ENCODE measurements at places on chromosomes 12 and 14.

- no peak for DNase-seq
Measured at GRCh38 chr12:114912811-114913210, 228.8 kb upstream of the TBX3 start.

GRCh38 chr12:111277570-111277969 lies 91.3 kb downstream of the PHETA1 start:
- DNase-seq, result no peak

- DNase-seq, result peak; percentile 57
Measured at GRCh38 chr14:95260537-95261361, 59.0 kb downstream of the CLMN start.

DNA sequence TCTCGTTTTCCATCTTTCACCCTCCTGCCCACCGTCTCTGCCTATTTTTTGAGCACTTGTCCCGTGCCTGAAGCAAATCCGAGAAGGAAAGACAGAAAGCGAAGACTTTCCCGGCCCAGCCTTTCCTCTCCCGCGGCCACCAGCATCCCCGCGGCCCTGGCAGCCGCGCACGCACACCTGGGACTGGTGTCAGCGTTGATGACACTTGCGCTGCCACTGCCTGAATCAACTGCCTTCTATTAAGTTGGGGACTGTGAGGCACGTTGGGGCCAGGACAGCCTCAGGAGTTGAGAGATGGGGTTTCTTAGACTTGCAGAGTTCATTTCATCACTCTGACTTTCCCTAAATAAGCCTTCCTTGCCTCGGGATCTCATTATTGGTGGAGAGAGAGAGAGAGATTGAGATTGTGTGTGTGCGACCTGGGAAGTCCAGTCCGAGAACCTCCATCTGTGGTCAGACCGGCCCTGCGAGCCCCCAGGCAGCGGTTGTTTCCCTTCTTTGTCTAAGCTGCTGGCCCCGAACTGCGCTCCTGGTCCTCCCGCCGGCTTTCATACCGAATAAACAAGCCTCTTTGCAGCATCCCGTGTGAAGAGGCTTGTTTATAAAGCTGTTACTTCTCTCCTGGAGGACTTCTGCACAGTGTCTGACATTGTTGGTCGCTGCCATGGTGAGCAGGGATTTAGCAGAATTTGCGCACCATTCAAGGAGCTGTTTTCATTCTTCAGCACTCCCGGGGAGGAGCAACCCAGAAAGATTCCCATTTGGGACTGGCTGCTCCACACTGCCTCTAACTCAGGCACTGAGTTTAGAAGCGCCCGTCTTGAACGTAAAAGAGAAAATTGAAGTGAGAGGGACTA lies 1.5 kb downstream of the PDZRN4 start:
- no peak for DNase-seq

GRCh38 chr14:51079489-51079888 lies 15.4 kb downstream of the TRIM9 start:
- peak; percentile 9 for DNase-seq

DNA sequence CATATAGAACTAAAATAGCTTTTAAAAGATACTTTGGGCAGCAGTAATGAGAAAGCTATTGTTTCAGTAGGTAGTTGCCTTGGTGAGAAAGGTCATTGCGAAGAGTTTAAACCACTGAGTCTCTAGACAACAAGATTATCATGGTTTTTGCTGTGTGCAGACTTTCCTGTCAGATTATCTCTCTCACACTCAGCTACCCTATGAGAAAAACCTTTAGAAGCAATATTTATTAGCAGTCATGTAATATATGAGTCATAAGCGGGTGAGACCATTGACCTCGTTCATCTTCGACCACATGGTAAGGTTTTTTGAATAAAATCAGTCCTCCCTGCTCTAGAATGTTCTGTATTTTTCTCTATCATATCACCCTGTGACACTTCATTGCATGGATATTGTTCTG lies 59.9 kb downstream of the GPR65 start:
- DNase-seq, result no peak

GRCh38 chr12:75990189-75990912 lies 41.2 kb downstream of the PHLDA1 start:
- DNase-seq, result no peak

DNA sequence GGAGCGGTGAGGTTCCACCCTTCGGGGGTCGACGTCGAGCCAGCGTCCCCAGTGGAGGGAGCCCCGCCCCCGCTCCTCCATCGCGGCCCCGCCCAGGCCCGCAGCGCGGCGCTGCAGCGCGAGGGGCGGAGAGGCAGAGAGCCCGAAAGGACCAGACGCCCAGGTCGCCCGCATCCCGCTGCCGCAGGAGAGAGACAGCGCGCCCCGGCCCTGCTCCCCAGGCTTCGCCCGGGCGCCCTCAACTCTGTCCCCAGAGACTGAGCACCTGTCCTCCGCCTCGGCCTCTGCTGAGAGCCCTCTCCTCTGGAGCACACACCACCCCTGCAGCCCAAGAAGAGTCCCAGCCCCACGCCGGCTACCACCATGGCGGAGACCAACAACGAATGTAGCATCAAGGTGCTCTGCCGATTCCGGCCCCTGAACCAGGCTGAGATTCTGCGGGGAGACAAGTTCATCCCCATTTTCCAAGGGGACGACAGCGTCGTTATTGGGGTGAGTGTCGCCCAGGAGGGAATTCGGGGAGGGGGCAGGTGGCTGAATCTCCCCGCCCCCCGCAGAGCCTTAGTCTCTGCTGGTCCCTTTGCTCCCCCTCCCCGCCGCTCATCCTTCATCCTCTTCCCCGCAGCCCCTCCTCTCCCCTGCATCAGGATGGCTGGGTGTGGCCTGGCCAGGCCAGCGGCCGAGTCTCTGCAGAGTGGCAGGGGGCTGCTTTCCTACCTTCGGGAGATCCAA lies at the start of gene KIF5A:
TSS of gene KIF5A (plus strand) at position 136 of the 732 bp plus-strand sequence. CDS start at position 364, 228 bp downstream.
- no peak for DNase-seq

- no peak for DNase-seq
Measured at GRCh38 chr12:7948589-7949260, 12.7 kb upstream of the SLC2A3 start.

- no peak for DNase-seq
Measured at GRCh38 chr12:78684419-78684818, 180.2 kb upstream of the SYT1 start.

DNA sequence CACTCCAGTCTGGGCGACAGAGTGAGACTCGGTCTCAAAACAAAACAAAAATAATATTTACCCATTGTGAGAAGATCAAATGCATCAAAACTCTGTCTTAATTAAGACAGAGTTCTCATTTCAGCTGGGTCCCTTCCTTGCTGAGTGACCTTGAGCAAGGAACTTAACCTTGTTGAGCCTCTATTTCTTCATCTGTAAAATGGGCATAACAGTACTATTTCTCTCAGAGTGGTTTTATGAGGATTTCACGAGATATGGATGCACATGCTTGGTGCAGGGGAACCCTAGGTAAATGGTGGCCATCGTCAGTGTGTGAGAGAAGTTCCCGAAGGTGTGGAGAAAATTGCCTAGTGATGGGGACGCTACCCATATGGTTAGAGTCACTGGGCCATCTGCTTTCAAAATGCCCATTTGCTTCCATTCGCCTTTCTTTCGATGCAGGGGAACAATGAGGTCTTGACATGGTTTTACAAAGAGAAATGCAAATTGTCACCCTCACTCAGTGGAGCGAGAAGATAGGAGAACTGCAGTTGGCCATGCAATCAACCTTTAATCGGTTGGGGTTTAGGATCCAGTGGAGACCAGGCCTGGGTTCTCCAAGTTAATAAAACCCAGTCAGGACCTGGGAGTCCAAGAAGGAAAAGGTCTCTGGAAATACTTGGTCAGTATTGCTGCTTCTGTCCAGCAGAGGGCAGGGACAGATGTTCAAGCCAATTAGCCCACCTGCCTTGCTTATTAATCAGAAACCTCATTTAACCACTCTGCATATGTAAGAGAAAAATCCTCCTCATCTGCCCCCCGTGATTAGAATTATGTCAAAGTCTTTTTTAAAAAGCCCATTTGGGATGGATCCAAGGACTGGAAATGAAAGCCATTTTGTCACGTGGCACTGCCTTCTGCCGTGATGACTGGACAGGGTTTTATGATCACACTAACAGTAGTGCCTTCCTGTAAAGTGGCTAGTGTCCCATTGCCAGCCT lies 37.2 kb downstream of the CFAP251 start:
- peak; percentile 29 for DNase-seq

DNA sequence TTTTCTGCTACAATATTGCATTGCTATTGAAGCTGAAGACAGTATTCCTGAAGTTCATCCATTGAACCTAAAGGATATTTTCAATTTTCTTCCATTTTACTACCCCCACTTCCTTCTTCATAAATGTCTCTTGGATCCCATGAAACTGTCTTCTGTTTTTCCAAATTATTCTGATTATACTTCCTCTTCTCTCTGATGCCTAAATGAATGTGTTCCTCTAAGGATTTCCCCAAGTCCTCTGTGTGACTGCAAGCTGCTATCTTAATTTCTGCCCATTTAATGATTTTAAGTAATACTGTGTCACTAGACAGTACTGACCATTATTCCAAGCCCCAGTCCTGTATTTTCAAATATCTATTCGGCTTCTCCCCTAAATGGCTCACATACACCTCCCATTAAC lies 102.9 kb downstream of the TAOK3 start:
- DNase-seq, result no peak

DNA sequence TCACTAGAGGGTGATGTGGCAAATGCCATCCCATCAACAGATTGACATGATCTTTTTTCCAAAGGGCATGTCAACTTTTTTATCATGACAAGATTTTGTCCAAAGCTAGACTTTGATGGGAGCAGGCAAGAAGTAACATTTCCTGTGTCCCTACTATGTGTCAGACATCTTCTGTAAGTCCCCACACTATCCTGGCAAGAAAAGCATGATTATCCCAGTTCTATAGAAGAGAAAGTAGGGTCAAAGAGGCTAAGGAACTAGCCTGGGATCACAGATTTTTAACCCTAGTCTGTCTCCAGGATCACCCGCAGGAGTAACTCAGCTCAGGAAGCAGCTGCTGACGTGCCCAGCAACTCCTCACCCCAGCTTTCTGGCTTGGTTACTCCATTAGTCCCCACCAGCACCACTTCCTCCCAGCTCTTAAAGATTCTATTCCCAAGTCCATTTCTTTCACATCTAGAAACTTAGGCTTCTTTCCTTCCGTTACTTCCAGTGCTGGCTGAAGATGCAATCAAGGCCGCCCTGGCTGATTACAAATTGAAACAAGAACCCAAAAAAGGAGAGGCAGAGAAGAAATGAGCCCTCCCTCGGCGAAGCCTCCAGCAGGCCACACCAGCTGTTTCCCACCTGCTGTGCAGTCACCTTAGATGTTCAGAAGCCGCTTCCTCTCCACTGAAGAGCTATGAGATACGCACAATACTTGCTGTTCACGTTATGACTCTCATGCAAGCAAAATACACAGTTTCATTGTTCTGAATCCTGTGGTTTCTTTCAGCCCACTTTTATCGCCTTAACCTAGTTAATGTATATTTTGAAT lies 6.2 kb downstream of the ISCU start:
- DNase-seq, result no peak

DNA sequence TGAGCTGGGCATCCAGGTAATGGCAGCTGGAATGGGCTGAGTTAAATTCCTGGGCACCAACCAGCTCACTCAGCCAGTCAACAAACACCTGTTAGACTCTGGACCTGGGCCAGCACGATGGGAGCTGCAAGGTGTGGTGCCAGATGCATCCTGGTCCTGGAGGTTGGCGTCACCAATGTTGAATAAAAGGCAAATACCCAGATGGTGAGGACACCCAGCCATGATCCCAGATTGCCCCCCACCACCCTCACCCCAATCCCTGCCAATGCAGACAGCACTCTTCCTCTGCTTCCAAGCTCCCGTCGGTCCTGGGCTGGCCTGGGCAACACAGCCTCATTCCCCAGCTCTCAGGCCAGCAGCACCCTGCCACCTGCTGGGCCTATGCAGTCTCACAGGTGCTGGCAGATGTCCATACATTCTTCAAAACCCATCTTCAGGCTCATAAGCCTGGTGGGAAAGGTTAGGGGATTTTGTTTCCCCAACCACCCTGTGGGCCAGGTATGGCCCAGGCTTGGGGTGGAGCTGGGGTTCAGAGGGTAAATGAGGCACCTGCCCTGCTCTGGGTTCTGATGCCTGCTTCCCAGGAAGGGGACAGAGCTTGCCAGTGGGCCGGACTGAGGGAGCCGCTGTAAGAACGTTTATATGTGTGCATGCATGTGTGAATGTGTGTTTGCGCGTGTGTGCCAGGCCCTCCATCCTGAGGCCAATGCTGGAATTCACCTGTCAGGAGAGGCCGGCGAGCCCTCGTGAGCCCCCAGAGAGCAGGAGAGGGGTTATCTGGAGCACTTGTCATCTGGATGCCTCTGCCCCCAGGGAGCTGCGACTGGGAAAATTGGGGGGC lies 58.0 kb downstream of the LGMN start:
- DNase-seq, result peak; percentile 46

GRCh38 chr12:25591144-25591543 lies 38.1 kb upstream of the LMNTD1 start:
- no peak for DNase-seq

DNA sequence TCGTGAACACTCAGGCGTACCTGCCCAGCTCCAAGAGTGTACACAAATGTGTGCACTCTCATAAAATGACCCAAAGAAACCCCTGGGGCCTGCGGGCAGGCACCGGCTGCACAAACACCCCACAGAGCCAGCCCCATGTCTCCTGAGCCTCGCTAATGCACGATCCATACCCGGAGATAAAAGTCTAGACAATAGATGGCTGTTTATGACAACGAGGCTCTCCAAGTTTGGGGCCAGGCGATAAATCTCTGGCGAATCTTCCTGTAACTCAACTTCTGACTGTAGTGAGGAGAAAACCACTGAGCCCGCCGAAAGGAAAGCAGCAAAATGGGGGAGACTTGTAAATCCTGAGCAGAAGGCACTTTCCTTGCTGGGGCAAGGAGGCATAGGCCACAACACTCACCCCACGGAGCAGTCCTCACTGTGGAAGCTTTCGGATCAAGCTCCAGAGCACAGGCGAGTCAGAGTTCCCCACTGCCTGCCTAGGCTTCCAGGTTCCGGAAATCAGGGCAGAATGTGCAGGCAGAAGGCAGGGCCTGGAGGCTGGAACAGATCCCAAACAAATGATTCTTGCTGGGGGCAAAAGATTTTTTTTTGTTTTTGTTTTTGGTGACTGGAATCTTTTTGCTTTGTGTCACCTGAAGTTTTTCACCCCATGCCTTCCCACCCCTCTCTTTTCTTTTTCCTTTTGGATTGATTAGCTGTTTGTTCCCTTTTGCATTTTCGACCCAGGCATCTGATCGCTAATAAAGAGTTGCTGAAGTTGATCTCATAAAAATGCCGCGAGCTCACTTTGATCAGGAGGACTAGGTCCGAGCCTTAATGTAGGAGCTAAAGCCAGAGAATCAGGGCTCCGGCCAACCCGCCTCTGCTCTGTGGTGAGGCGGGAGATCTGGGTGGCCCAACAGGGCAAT lies 4.5 kb upstream of the HOXC11 start:
- DNase-seq, result no peak

GRCh38 chr12:52630599-52631200 lies 12.3 kb upstream of the KRT73 start:
- no peak for DNase-seq

DNA sequence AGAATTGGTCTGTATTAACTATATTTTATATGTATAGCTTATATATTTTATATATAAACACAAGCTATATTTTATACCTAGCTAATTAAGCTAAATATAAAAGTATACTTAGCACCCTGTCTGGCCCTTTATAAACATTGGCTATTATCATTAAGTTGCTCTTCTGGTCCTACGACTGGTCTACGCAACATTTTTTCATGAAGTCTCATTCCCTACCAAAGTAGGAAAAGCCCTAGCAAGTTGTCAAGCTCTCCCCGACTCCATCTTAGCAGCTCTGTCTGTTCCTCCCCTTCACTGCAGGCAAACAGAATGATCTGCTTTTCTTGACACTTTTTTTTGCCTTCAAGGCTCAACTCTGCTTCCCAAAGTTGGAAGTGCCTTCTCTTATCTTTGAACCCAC lies 36.7 kb upstream of the ELK3 start:
- DNase-seq, result no peak

All from AG10803 (cell line).